ENCODE measurements at places on chromosomes 3 and 15. TPM values are rescaled to one million over a fixed set of nuclear protein-coding genes. Genes with fewer than 3 reads are reported as not detected.

DNA sequence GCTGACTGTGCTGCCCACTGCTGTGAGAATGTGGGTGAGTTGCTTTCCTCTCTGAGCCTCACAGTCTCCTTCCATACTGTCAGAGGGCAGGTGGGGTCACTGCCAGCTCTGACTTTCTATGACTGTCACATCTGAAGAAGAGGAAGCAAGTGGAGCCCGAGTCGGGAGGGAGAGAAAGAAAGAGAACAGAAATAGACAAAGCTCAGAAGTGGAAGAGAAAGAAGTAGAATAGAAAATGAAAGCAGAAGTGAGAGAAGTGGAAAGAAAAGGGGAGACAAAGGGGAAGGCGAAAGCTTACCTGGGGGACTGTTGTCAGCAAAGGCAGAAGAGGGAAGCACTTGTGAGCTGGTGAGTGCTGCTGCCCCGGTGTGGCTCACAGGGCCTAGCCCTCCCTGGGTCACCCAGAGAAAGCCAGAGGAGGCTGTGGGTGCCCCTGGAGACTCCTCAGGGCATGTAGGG lies 57.9 kb downstream of the EPHB1 start:
- H3K4me1 ChIP-seq: no peaks in the 10 kb centered on the region
- no peak overlapping the region for H3K4me3 ChIP-seq
- H3K36me3 ChIP-seq: no peaks in the 10 kb centered on the region
- DNase-seq: no peak
- no peak overlapping the region for H3K27ac ChIP-seq

- no peak for DNase-seq
- H3K27ac ChIP-seq: no peak overlapping the region
These were observed 254.8 kb upstream of the TPRG1 start for GRCh38 chr3:188916934-188917401.

GRCh38 chr15:76057332-76058000 lies 2.3 kb upstream of the TMEM266 start:
- no peak overlapping the region for H3K27ac ChIP-seq
- no peaks in the 10 kb centered on the region for H3K36me3 ChIP-seq

- peaks cover 23% of the 10 kb centered on the region for H3K4me1 ChIP-seq
- no peaks in the 10 kb centered on the region for H3K36me3 ChIP-seq
- no peaks in the 10 kb centered on the region for H3K27me3 ChIP-seq
- H3K4me3 ChIP-seq: no peak overlapping the region
- no peak for DNase-seq
These were observed 8.7 kb downstream of the DCUN1D1 start for GRCh38 chr3:182971637-182972036.

DNA sequence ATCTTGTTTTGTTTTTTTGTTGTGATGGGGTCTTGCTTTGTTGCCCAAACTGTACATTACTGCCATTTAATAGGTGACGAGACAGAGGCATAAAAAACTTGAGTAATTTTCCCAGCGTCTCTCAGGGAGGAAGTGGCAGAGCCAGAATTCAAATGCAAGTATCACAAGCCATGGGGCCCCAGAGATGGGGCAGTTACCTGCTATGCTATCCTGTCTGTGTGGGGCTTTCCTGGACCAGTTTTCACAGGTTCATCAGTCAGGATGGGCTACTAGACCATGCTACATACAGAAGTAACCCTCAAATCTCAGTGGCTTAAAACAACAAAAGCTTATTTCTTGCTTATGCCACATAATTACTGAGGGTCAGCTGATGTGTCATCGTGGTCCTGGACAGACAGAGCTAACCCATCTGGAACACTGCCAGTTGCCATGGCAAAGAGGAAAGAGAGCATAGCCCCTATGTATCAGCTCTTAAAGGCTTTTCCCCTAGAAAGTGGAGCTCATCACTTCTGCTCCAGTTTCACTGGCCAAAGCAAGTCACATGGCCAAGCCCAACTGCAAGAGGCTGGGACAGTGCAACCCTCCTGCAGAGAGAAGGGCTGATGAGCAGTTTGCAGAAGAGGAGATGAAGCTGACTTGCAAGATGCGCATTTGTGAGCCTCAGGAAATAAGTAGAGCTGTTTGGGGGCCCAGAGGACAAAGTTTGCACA lies 31.7 kb upstream of the SYNM start:
- H3K4me3 ChIP-seq: no peak overlapping the region
- no peaks in the 10 kb centered on the region for H3K27me3 ChIP-seq
- DNase-seq: no peak
- H3K27ac ChIP-seq: no peak overlapping the region
- peaks cover 6% of the 10 kb centered on the region for H3K4me1 ChIP-seq

- peaks cover 48% of the 10 kb centered on the region for H3K4me1 ChIP-seq
- no peaks in the 10 kb centered on the region for H3K36me3 ChIP-seq
- H3K4me3 ChIP-seq: no peak overlapping the region
- H3K27me3 ChIP-seq: no peaks in the 10 kb centered on the region
- H3K27ac ChIP-seq: no peak overlapping the region
These were observed 56.6 kb upstream of the KLF13 start for GRCh38 chr15:31269816-31270575.

GRCh38 chr3:10474275-10474646 lies 31.1 kb downstream of the ATP2B2 start:
- H3K4me1 ChIP-seq: no peaks in the 10 kb centered on the region
- no peak overlapping the region for H3K27ac ChIP-seq
- H3K27me3 ChIP-seq: peaks cover 4% of the 10 kb centered on the region
- H3K36me3 ChIP-seq: no peaks in the 10 kb centered on the region
- no peak for DNase-seq

- H3K27me3 ChIP-seq: no peaks in the 10 kb centered on the region
- peaks cover 5% of the 10 kb centered on the region for H3K4me1 ChIP-seq
- H3K36me3 ChIP-seq: no peaks in the 10 kb centered on the region
- H3K4me3 ChIP-seq: no peak overlapping the region
These were observed 10.2 kb upstream of the PLXND1 start for GRCh38 chr3:129616713-129617112.

DNA sequence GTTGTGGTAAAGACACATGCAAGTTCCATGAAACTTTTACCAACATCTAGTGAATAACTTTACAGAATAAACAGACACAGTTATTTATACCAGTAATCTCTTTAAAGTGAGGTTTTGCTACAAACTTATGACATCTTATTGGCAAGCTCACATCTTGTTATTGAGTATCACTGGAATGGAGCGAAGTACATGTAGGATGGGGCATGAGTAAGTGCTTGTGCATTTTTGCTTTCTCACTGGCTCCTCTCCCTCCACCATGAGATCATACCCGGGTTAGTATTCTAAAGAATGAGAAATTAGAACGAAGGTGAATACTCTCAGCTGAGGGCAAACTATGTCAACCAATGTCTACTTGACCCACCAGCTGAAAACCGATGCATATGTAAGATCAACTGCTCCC lies 193.3 kb upstream of the ZNF717 start:
- no peak overlapping the region for H3K4me3 ChIP-seq
- H3K27me3 ChIP-seq: no peaks in the 10 kb centered on the region
- DNase-seq: no peak
- no peaks in the 10 kb centered on the region for H3K36me3 ChIP-seq

- H3K27me3 ChIP-seq: peaks cover 4% of the 10 kb centered on the region
- H3K4me1 ChIP-seq: no peaks in the 10 kb centered on the region
- no peak overlapping the region for H3K4me3 ChIP-seq
- H3K36me3 ChIP-seq: no peaks in the 10 kb centered on the region
- H3K27ac ChIP-seq: no peak overlapping the region
These were observed 70.7 kb upstream of the THBS1 start for GRCh38 chr15:39510001-39510701.

DNA sequence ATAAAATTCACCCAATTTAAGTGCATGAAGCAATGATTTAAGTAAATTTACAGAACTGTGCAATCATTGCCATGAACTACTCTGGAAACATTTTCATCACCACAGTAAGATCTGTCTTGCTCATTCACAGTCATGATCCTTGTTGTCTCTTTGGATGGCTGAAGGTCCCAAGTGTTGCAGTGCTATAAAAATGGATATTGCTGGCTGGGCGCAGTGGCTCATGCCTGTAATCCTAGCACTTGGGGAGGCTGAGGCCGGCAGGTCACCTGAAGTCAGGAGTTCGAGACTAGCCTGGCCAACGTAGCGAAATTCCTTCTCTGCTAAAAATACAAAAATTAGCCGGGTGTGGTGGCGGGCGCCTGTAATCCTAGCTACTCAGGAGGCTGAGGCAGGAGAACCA lies 17.0 kb downstream of the SNRPN start:
- H3K4me1 ChIP-seq: no peaks in the 10 kb centered on the region
- H3K27ac ChIP-seq: no peak overlapping the region
- H3K27me3 ChIP-seq: no peaks in the 10 kb centered on the region
- no peak for DNase-seq

DNA sequence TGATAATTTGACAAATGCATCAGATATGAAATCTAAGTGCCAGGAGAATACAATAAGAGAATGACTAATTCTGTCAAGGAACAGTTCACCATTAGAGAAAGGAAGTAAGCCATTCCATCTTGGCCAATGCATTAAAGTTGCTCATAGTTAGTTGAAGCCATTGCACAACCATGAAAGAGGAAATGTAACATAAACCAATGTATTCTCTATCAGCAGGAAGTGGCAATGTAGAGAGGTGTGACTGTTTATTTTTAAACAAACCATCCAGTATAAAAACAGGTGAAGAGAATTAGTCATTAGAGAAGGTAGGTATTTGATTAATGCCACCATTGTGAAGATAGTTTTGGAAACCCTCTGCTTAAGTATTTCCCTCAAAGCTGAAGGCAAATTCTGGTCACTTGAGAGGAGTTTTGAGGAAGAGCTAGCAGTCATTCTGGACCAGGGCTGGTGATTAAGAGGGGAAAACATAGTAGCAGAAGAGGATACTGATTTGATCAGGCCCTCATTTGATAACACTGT lies 10.7 kb upstream of the ANXA2 start:
- H3K27me3 ChIP-seq: no peaks in the 10 kb centered on the region
- H3K4me3 ChIP-seq: no peak overlapping the region
- peaks cover 16% of the 10 kb centered on the region for H3K4me1 ChIP-seq
- no peak for DNase-seq

GRCh38 chr15:25847051-25847450 lies 16.1 kb downstream of the ATP10A start:
- H3K4me3 ChIP-seq: no peak overlapping the region
- no peak overlapping the region for H3K27ac ChIP-seq
- H3K36me3 ChIP-seq: no peaks in the 10 kb centered on the region
- H3K4me1 ChIP-seq: peaks cover 70% of the 10 kb centered on the region
- no peak for DNase-seq
- H3K27me3 ChIP-seq: no peaks in the 10 kb centered on the region

DNA sequence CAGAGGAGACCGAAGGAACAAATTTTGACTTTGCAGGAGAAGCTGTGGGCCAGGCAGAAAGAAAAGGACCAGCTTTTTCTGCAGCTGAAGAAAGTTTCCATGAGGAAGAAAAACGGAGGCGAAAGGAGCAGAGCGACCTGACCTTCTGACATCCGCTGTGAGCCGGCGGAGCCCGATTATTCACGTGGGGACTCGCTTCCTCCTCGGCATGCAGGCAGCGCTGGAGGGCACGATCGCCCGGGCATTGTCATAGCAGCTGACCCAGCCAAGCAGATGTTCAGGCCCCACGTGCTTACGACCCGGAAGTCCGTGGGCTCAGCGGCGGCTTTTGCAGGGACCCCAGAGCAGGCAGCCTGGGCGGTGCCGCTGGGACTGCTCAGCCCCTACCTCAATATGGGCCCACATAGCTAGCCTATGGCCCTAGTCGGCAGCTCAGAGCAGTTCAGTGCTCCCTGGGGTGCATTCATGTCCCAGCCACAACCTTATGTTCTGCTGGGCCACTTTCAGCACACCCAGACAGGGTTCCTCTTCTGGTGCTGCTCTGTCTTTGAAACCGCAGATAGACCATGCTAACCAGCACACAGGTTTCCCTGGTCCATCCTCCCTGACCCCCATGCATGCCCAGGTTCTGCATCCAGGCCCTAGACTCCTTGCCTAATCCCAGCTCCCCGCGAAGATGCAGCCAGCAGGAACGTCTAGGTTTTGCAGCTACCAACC lies 10.5 kb upstream of the EIF4A2 start:
- H3K4me3 ChIP-seq: peak overlapping the region; percentile 47
- H3K27ac ChIP-seq: peak overlapping the region; percentile 58
- no peaks in the 10 kb centered on the region for H3K27me3 ChIP-seq
- no peaks in the 10 kb centered on the region for H3K36me3 ChIP-seq
- H3K4me1 ChIP-seq: peaks cover 13% of the 10 kb centered on the region

SERINC4 gene
- total RNA-seq: 0.20 TPM

C3orf52 gene
- total RNA-seq: 2.8 TPM

RTP1 gene
- total RNA-seq: not detected

RSRC1 gene
- total RNA-seq: 35.4 TPM

NR2E3 gene
- not detected for total RNA-seq

PLA1A gene
- total RNA-seq: not detected

AMT gene
- 1.6 TPM for total RNA-seq

All from CD8-positive, alpha-beta memory T cell (primary cell).